SW 1271 (cell line): ENCODE measurements at places on chromosomes 3 and 15.
A peak's percentile ranks its signal among the peaks of the same experiment; 100 is the strongest.

GRCh38 chr15:70314688-70315087 lies 217.0 kb upstream of the TLE3 start:
- no peak for DNase-seq

GRCh38 chr3:167750272-167750971 lies 14.9 kb downstream of the SERPINI1 start:
- no peak for DNase-seq

GRCh38 chr3:177889161-177889560 lies 647.1 kb upstream of the KCNMB2 start:
- DNase-seq = no peak

DNA sequence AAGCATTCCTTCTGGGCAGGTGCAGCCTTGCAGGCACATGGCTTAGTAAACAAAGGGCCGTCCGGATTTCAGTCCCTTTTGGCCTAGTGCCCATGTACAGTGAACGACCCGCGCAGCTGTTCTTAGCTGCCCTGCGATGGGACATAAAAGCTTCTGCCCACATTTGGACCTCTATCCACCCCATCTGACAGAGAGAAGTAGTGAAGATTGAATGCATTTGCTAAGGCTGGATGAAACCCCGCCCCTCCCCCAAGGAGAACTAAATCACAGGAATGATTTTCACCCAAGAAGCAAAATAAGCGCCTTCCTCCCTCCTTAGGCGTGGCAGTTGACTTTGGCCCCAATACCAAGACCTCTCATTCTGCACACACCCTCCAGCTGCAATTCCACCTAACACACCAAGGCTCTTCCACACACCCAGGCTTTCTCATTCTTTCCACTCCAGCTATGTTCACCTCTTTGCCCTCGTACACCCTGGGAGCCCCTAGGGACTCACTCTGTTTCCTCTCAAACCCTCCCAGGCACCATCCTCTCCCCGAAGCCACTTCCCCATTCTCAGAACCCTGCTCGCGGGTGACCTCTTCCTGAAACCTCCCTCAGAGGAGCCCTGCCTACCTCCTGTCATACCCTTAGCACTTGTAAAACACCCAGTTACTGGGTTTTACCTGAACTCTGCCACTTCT lies 14.1 kb upstream of the HRH1 start:
- no peak for DNase-seq

DNA sequence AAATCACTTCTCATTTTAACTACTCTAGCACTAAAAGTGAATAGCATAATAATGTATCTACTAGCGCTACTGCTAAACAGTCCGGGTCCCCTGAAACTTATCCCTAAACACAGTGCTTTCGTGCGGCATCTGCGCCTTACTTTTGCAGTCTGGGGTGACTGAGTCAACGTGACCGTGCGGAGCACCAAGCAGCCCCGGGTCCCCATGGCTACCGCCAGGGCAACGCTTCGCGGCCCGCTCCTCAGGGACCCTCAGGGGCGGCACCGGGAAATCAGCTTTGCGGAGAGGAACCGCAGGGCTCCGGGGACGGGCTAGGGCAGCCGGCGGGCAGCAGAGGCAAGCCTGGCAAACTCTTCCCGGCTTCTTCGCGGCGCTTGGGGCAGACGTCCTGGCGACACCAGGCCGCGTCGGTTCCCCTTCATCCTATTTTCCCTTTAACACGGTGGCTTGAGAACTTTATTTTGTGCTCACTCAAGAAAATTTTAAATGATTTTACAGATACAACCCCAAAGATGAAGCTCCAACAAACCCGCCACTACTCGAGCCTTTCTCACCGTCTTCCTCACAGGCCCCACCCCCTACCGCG lies 757 bp upstream of the DIPK2A start:
- DNase-seq = peak; percentile 28

- no peak for DNase-seq
Observed at GRCh38 chr3:145727476-145727875, 433.5 kb downstream of the PLOD2 start.

DNA sequence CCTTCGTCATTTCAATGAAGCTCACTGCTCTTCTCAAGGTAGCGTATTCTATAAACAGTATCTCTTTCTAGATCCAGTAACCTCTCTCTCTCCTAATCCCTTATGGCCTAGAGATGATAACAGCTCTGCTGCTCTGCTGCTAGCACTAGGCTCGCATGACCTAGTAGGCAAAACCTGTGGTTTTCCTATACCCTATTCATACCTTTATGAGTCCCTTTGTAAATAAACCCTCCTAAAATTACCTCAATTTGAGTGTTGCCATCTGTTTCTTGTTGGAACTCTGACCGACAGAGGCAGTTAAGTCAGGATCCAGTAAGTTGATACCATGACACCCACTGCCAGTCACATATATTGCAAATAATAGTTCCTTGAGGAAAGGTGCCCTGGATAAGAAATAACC lies 7.3 kb downstream of the CCDC14 start:
- DNase-seq = no peak

DNA sequence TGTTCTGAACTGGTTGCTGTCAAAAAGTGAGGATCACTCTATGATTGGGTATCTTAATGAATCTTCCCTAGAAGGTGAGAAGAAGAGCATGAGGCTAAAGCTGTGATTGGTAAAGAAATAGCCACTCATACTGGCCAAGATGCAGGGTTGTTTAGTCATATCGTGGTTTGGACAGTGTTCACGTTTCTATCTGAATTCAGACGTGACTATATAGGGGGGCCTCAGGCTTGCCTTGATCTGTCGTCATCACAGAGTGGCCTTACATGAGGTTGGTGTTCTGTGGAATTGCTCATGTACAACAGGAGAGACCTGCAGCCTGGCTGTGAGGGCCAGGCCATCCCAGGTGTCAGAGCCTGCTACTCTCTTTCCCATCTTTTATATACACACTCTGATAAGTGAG lies 12.4 kb downstream of the RTP2 start:
- no peak for DNase-seq

DNA sequence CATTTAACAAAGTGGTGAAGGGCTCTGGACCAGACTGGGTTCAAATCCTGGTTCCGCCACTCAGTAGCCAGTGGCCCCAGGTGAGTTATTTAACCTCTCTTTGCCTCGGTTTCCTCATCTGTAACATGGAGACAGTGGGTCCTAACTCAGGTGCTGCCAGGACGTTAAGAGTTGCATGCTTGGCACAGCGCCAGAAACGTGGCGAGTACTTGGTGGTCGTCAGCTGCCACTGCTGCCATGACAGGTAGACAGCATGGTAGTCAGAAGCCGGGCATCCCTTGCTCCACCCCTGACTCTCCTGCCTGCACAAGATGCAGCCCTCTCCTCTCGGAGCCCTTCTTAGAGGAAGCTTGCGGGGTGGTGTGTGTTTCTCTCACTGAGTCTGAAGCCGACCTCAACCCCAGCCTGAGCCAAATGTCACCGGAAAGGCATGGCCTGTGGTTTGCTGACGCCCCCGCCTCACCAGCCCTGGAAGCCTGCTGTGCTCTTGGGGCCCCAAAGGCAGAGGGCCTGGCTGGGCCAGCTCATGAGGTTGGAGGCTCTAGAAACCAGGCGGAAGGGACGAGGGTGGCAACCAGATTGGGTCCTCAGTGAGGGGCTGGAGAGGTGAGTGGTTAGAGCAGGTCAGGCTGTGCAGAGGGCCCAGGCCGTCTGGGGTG lies 160.8 kb upstream of the TLE3 start:
- no peak for DNase-seq

GRCh38 chr3:66092175-66092995 lies 53.7 kb upstream of the MAGI1 start:
- DNase-seq = no peak

GRCh38 chr15:98025237-98025636 lies 64.7 kb downstream of the ARRDC4 start:
- peak; percentile 8 for DNase-seq

DNA sequence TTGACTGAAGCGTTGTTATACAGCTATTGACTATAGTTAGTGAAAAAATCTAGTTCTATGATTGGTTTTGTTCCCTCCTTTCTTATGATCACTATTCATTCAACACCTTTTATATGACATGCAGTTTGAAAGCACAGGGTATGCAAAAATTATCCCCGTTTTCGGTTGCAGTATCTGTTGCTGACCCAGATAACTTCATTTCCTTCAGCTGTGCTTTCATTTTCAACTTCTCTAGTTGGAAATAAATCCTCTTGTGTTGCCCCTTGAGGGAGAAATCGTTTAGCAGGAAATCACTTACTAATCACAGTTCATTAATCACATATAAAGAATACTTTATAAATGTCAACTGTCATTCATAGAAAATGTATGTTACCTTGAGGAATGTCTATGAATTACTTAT lies 55.1 kb downstream of the MBNL1 start:
- no peak for DNase-seq

GRCh38 chr3:10366651-10367101 lies 45.8 kb upstream of the SEC13 start:
- peak; percentile 44 for DNase-seq

DNA sequence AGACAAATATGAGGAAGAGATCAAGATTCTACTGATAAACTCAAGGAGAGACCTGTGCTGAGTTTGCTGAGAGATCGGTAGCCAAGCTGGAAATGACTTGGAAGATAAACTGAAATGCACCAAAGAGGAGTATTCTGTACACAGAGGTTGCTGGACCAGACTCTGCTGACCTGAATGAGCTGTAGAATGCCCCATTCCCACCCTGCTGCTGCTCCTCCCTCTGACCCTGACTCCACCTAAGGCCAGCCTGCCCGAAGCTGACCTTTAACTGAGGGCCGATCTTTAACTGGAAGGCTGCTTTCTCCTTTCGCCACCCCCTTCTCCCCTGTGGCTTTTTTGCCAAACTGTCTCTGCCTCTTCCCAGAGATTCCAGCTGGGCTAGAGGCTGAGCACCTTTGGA lies 34.6 kb downstream of the CDIN1 start:
- no peak for DNase-seq

GRCh38 chr3:193895409-193895808 lies 240.5 kb upstream of the HES1 start:
- DNase-seq = no peak

DNA sequence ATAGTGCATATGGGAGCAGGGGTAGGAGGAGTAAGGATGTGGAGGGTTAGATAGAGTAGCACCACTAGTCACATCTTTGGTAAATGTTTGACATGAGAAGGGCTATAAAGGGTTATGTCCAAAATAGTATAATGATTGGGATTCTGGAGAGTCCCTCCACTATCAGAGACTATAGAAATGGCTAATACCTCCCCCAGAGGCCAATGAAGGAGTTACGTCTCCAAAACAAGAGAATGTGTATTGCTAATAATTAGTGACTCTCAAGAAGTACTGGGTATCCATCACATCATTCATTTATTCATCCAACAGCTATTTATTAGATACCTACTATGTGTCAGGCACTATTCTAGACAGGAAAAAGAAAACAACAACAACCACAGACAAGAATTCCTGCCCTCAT lies 203.7 kb upstream of the UMPS start:
- no peak for DNase-seq

- DNase-seq = no peak
Observed at GRCh38 chr3:184514171-184514490, 47.5 kb upstream of the EPHB3 start.

DNA sequence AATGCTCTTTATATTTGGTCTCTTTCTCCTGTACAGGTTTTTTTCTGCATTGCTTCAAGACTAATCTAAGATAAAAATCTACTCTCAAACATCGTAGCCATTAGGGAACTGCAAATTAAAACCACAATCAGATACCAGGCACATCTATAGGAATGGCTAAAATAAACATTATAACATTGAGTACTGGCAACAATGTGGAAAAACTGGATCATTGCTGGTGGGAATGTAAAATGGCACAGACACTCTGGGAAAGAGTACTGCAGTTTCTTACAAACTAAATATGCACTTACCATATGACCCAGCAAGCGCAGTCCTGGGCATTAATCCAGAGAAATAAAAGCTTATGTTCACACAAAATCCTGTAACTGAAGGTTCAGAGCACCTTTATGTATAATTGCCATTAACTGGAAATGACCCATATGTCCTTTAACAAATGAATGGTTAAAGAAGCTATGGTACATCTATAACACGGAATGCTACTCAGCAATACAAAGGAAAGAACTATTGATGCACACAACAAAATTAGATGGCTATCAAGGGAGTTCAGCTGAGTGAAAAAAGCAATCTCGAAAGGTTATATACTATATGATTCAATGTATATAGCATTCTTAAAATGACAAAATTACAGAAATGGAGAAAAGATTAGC lies 6.3 kb downstream of the ABCC5 start:
- DNase-seq = no peak

GRCh38 chr3:43727930-43728329 lies 37.2 kb downstream of the ABHD5 start:
- no peak for DNase-seq

DNA sequence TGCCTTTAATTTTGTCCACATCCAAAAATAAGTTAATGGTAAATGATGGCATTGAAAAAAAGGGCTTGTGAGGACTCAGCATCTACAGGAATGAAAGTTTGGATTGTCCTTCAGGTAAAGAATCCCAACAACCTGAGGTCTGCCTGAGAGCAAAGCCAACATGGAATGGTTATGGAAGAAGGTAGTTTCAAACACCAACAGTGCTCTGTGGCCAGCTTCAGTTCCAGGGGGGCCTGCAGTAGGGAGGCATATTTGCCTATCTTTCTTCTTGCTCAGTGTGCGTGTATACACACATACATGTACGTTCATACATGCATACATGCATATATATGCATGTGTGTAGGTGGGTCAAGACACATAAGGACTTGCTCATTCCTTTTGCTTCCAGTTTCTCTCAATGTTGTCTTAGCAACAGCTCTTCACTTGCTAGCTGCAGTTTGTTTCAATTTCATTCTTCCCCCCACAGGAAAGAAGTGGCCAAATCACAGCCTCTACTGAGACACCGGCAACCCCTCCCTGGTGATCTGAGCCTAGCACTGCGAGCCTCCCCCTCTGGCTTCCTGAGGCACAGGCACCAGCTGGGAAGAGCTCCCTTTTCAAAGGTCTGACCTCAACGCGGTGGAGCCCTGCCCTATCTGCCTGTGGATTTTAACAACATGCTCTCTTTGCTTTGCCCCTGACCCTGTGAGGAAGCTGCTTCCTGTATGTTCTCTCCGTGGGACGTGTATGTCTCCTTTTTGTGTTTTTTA lies 146.2 kb downstream of the KLF13 start:
- DNase-seq = no peak

DNA sequence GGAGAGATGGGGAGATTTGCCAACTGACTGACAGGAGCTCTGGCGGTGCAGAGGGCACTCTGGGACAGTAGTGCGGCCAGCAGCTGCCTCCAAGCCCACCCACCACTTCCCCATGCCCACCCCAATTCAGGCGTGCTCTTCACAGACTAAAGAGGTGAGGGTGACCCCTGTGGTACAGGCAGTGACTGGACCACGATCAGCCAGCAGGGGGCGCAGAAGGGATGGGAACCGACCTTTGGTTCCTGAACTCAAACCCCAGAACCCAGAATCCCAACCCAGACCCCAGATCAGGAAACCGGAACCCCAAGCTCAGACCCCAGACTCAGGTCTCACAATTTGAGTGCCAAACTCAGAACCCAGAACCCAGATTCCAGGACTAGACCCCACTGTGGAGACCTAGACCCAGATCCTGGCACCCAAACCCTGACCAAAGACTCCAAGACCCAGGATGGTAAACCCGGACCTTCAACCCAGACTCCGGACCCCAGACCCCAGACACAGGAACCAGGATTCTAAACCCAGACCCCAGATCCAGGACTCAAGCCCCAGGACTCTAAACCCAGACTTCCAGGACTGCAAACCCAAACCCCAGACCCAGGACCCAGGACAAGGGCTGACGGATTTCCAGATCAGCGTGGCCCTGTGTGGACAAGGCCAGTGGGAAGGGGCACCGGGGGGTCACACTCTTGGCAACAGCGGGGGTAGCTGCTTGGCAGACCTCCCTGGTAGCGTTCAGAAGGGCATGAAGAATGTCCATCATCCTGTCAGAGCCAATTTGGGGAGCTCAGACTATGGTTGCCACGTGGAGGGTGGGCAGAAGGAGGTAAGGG lies 3.7 kb upstream of the MYL3 start:
- DNase-seq = no peak

- DNase-seq = no peak
Observed at GRCh38 chr3:151230646-151231045, 27.6 kb upstream of the GPR171 start.
